ENCODE measurements at places on chromosomes 11 and 22. TPM values are rescaled to one million over a fixed set of nuclear protein-coding genes. Genes with fewer than 3 reads are reported as not detected.

AASDHPPT gene
- total RNA-seq = 80.7 TPM

WT1 gene
- 0.24 TPM for total RNA-seq

IPO7 gene
- total RNA-seq = 92.7 TPM

LDLRAD3 gene
- total RNA-seq = 12.2 TPM

SCGB1D2 gene
- total RNA-seq = not detected

CABP2 gene
- total RNA-seq = not detected

OR2AG2 gene
- total RNA-seq = 0.12 TPM

SLC5A12 gene
- 36.6 TPM for total RNA-seq

Measured in hepatocyte (in vitro differentiated cells).